Ureter (tissue), 1 donor: ENCODE measurements at places on chromosomes 1 and 21. TPM values are rescaled to one million over a fixed set of nuclear protein-coding genes. Genes with fewer than 3 reads are reported as not detected.

Gene ZBTB37
- 20.4 TPM for total RNA-seq

Gene ZNF684
- 2.3 TPM for total RNA-seq

Gene HSD11B1
- total RNA-seq = 4.1 TPM

Gene RHOU
- 38.7 TPM for total RNA-seq

Gene CREG1
- 96.4 TPM for total RNA-seq

Gene BCL2L15
- 8.0 TPM for total RNA-seq

Gene CLIC6
- total RNA-seq = 24.1 TPM

Gene HSD3B2
- total RNA-seq = not detected

Gene DIRAS3
- total RNA-seq = 2.7 TPM

Gene GJA5
- 5.0 TPM for total RNA-seq

Gene PAQR7
- total RNA-seq = 60.8 TPM

Gene TP73
- total RNA-seq = 3.7 TPM

Gene RGS8
- total RNA-seq = not detected

Gene TATDN3
- total RNA-seq = 11.0 TPM

- DNase-seq = no peak
Observed at GRCh38 chr21:34825101-34825500, 156.3 kb downstream of the CLIC6 start.

DNA sequence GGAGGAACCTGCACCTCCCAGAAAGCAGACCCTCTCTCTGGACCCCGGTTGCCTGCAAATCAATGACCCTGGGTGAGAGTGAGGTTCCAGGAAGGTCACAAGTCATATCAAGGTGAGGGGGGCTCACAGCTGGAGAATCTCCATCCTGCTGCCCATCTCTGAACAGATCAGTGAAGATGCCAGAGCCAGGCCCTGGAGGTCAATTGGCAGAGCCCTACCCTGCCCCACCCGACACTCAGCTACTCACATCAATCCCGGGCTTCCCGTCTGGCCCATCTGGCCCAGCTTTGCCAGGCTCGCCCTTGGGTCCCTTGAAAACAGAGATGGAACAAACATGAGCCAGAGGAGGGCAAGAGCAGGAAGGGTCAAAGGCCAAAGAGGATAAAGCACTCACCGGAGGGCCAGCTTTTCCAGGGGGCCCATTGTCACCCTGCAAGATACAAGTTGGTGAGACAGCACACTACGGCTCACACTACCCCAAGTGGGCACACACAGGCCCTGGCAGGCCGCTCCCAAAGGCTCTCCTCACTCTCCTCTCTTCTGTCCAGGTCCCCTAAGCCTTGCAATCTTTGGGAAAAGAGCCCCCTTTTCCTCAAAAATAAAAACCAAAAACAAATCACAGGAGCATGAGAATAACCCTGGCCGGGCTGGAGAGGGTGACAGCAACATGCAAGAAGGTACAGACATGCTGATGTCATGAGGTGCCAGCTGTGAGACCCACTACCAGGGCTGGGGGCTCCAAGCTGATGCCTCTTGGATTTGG is 2.9 kb downstream of the COL9A2 start:
- DNase-seq = peak; percentile 43

- DNase-seq = no peak
Observed at GRCh38 chr1:11522400-11523235, 43.7 kb downstream of the DISP3 start.

DNA sequence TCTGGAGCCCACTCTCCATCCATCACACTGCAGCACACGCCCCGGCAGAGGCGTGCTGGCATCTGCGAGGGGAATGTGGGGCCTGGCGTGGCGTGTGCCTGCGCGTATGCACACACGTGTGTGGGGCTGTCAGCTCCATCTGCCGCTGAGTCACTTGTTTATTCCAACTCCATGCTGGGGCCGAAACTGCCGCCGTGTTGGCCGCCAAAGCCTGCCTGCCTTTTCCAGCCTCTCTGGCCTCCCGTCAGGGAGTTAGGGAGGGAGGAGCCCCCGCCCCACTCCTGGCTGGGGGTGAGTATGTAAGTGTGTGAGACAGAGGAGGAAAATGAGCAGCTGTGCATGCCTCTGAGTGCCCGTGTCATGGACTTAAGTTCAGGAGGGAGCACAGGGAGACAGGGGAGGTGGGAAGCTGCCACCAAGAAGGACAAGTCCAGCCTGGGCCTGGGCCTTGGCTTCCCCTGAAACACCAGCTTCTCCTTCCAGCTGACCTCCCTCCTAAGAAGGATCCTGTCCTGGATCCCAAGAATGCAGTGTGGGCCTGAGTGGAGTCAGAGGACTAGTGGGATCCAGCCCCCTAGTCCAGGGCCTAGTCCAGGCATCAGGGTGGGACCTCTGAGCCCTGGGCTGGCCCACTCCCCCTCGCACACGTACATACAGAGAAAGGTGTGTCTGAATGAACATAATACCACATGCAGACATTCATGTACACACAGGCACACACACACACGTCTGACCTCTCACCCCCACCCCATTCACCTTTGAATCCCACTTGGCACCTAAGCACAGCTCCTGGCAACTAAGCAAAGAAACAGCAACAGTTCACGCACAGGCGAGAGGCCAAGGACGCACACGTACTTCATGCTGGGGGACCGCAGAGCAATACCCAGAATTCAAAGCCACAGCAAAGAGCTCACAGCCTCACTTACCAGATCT is 24.7 kb downstream of the MEF2D start:
- DNase-seq = peak; percentile 82

GRCh38 chr1:41656825-41657500 is 172.5 kb upstream of the EDN2 start:
- no peak for DNase-seq

DNA sequence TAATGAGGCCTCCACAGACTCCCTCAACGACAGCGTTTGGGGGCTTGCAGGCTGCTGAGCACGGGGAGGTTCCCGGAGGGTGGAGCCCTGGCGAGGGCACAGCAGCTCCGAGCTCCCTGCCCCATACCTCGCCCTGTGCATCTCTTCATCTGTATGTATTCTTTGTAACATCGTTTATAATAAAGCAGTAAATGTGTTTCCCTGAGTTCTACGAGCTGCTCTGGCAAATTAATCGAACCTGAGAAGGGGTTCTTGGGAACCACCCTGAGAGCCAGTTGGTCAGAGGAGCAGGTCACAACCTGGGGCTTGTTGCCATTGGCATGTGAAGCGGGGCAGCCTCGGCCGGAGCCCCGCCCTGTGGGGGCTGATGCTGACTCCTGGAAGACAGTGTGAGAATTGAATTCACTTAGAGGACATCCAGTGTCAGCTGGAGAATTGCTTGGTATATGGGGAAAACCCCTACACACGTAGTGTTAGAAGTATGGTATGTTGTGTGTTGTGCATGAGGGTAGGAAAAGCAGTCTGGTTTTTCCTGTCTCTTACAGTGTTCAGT is 11.5 kb downstream of the SLC37A1 start:
- DNase-seq = no peak

DNA sequence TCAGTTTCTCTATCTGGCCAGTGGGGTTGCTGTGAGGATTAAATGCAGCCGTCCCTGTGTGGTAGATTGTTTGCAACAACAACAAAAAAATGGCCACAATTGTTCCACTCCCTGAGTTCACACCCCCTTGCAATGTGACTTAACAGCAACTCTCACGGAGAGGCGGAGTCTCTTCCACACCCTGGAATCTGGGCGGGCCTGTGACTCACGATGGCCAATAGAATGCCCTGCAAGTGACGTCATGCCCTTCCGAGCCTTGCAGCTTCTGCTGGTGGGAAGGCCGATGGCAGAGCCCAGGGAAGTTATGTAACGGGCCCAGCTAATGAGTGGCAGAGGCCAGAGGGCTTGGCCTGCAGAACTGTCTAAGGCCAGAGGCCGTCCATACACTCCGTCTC is 87.9 kb downstream of the RIPK4 start:
- DNase-seq = peak; percentile 95

DNA sequence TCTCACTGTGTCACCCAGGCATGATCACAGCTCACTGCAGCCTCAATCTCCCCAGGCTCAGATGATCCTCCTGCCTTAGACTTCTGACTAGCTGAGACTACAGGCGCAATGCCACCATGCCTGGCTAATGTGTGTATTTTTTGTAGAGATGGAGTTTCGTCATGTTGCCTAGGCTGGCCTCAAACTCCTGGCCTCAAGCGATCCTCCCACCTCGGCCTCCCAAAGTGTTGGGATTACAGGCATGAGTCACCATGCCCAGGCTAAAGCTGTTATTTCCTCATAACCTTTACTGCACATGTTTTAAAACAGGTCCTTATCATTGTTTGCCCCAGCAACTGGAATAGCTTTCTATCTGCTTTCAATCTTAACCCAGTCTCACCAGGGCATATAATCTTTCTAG is 2.9 kb downstream of the SARS1 start:
- DNase-seq = no peak

DNA sequence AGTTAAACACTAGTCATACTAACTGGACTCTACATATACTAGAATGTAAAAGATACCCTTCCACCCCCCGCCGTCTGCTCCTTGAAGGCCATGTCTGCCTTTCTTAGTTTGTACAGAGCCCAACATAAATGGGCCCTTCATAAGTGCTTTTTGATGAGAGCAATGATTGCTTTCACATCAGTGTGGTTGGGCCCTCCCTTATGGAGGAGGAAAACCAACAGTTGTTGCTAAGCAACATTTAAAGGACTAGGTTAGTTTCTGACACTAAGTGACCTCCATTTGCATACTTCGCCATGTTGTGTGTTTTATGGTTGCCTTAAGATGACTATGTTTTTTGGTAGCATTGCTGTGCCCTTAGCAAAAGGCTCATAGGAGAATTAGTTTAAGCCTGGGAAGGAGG is 182.0 kb upstream of the SGIP1 start:
- DNase-seq = no peak

GRCh38 chr1:117359561-117360289 is 7.5 kb upstream of the MAN1A2 start:
- DNase-seq = no peak

- no peak for DNase-seq
Observed at GRCh38 chr1:233982827-233983518, 78.5 kb downstream of the SLC35F3 start.

- DNase-seq = no peak
Observed at GRCh38 chr1:100746542-100746932, 27.0 kb downstream of the VCAM1 start.

DNA sequence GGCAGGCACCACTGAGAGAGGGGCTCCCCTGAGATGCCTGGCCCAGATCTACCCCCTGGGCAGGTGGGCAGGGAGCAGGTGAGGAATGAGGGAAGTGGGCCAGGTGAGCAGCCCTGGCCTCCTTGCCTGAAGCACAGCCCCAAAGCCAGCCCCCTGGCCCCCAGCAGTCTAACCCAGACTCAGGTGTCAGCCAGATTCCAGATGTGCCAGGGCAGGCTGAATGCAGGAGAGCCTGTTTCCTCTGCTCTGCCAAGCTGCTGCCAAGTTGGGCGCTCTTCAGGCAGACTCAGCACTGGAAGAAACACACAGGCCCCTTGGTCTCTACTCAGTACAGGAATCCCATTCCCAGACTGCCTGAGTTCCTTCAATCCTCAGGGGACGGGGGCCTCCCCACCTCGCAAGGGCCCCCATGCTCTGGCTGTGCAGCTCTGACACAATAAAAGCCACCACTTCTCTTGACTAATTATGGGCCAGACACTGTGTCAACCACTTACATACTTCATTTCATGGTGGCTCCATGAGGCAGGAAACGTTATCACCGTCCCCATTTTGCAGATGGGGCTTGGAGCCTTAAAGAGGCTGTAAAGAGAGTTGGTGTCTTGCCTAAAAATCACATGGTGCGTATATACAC is 20.4 kb downstream of the ARHGEF19 start:
- DNase-seq = no peak

DNA sequence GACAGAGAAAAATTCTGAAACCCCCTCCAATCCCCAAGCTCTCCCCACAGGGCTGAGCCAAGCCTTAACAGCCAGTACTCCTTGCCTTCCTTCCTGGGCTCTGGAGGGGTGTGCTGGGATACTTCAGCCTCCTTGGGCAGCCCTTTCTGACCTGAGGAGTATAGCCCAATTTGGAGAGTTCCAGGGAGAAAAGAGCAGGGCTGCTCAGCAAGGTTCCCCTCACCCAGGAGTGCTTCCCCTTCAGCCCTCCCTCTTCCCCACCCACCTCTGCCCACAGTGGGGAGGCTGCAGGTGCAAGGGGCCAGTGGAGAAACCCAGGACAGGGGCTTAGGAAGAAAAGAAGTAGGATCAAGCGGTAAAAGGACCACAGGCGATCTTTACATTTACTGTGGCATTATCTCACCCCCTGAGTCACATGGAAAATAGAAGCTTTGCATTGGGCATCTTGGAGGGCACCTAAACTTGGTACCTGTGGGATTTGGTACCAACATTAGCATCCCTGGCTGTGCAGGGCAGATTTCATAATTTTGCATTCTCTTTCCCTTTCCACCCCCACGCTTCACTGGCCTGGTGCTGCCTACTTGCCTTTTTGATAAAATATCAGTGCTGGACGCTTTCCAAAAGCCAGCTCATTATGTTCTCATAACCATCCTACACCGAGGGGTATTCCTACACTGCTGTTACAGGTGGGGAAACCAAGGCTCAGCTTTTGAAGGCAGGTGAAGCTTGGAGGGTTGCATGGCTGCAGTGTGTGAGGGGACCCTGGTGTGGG is 2.8 kb upstream of the ADORA1 start:
- DNase-seq = no peak

- peak; percentile 73 for DNase-seq
Observed at GRCh38 chr1:24745711-24746413, 615 bp downstream of the CLIC4 start.

- no peak for DNase-seq
Observed at GRCh38 chr21:34885125-34885524, 164.0 kb downstream of the RUNX1 start.

DNA sequence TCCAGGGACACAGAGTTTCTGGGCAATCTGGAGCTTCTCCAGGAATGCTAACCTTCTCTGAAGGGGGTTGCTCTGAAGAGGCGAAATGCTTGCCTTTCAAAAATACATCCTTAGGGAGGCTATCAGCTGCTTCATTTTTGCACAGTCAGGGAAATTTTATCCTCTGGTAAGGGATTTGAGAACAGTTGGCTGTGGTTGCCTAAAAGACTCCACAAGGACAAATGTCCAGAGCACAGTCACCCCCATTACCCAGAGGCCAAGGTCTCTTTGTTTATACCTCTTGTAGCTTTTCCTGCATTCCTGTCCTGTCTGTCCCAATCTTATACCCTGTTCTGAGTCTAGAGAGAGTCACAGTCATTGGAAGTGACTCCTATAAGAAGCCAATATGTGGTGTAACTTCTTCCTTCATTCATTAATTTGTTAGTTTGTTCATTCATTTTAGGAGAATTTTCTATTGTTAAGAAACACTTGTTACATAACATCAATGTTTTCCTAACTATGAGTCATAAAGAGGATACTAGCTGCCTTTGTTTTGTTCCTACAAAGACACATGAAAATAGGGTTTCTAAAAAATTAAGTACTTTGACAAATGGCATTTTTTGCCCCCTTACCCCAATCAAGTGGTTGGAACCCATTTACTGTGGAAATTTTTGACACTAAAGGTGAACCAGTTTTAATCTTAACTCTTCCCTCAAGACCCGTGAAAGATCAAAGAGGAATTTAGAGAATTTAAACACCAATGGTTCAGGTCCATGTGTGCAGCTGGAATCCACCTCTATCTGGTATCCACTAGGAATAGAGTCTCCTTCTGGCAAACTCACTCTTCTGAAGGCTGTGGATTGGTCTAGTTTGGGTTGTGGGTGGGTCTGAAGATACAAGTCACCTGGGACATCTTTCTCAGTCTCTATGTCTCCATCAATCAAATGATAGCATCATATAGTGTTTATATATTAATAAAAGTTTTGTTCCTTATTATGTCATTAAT is 47.1 kb downstream of the GPR88 start:
- no peak for DNase-seq

- no peak for DNase-seq
Observed at GRCh38 chr1:93751377-93752250, 70.0 kb upstream of the BCAR3 start.
